ENCODE measurements at places on chromosomes 12 and 14.

DNA sequence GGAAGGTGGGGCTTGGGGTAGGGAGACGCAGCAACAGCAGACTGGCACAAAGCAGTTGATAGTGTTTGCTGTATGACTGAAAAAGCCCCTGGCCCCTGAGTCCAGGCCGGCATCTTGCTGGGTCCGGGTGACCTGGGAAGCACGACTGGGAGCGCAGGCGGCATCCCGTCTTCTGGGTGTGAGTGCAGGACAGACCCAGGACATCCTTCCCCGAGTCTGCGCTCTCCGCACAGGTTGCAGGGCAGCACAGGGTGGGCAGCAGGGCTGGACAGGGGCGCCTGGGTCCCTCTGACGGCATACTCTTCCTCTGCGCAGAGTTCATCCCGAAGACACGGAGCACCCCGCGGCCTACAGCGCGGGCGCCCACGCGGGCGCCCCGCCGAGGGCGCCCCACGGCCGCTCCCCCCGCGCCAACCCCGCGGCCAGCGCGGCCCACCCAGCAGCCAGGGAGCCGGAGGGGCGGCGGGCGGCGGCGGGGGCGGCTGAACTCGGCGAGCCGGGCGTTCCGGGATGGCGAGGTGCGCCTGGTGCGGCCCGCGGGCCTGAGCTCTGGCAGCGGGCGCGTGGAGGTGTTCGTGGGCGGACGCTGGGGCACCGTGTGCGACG lies 9.2 kb upstream of the CYP46A1 start:
- DNase-seq = no peak

GRCh38 chr14:101008631-101009336 lies 105.3 kb upstream of the RTL1 start:
- DNase-seq = no peak

DNA sequence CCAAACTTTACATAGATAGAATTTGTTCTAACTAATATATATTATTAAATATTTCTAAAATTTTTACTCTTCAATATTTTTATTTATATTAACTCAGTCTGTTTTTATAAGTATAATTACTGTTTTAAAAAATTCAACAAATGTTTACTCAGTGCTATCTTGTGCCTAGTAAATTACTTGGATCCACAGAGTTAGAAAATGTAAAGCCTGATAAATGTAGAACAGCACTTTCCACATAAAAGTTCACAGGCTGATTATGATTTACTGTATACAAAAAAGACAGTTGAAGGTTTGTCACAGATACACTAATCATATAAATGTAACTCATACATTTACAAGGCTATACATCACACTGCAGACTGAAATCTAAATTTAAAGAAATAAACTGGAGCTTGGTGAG lies 170.0 kb downstream of the FOXG1 start:
- no peak for DNase-seq

DNA sequence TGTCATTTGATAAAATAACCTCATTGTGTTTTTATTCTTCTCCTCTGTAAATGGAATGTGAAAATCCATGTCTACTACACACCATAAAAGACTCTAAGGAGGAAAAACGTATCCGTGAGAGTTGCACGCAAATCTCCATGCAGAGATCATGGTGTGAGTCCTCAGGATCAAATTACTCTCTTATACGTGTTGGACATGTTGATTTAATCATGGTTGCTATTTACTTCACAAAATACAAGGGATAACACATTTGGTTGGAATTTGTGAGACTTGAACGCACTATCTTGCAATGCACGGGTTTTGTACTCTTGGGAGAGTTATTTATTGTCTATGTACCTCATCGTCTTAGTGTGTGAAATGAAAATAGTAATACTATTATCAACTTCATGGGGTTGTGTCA lies 128.0 kb upstream of the RASSF8 start:
- no peak for DNase-seq

GRCh38 chr12:43669373-43669772 lies 89.2 kb downstream of the PUS7L start:
- DNase-seq = no peak

GRCh38 chr12:6016756-6017155 lies 71.7 kb upstream of the ANO2 start:
- DNase-seq = no peak

DNA sequence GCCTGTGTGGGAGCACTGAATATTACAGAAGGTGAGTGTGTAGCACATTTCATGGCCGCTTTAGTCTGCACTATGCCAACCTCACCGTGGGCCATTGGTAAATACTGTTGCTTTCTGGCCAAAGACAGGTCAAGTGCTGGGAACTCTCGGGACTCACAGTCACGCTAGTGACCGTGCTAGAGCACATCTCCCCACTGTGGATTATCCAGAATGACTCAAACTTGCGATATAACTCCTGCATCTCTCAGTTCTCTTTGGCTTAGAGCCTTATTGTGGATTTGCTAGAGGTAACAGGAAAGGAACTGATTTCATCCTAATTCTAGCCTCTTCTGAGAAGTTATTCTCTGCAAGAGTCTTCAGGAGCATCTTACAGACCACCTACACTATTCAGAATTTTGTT lies 86.5 kb downstream of the DAD1 start:
- no peak for DNase-seq

- DNase-seq = no peak
These were observed 1202.3 kb downstream of the BCL11B start for GRCh38 chr14:98069712-98070171.

- DNase-seq = no peak
These were observed 24.5 kb downstream of the POMT2 start for GRCh38 chr14:77296155-77296554.

DNA sequence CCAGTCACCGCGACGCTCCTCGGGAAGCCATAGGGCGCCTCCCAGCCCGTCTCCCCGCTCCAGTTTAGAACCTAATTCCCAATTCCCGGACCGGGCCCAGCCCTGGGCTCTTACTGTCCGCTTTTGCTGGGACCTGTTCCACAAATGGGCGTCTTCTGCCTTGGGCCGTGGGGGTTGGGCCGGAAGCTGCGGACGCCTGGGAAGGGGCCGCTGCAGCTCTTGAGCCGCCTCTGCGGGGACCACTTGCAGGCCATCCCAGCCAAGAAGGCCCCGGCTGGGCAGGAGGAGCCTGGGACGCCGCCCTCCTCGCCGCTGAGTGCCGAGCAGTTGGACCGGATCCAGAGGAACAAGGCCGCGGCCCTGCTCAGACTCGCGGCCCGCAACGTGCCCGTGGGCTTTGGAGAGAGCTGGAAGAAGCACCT lies 797 bp downstream of the UNG start:
- DNase-seq = no peak

GRCh38 chr12:19440019-19440858 lies 947 bp downstream of the AEBP2 start:
- peak; percentile 69 for DNase-seq

DNA sequence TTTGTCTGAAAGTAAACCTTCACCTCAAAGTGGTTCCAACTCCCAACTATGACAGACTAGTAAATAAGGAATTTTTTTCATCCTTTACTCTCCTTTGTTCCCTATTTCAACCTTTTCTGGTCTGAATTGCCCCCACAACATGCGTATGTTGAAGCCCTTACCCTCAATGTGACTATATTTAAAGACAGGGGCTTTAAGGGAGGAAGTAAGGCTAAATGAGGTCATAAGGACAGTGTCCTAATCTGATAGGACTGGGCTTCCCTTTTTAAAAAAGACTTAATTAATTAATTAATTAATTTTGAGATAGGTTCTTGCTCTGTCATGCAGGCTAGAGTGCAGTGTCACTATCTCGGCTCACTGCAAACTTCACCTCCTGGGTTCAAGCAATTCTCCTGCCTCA lies 86.3 kb downstream of the VCPKMT start:
- DNase-seq = no peak

DNA sequence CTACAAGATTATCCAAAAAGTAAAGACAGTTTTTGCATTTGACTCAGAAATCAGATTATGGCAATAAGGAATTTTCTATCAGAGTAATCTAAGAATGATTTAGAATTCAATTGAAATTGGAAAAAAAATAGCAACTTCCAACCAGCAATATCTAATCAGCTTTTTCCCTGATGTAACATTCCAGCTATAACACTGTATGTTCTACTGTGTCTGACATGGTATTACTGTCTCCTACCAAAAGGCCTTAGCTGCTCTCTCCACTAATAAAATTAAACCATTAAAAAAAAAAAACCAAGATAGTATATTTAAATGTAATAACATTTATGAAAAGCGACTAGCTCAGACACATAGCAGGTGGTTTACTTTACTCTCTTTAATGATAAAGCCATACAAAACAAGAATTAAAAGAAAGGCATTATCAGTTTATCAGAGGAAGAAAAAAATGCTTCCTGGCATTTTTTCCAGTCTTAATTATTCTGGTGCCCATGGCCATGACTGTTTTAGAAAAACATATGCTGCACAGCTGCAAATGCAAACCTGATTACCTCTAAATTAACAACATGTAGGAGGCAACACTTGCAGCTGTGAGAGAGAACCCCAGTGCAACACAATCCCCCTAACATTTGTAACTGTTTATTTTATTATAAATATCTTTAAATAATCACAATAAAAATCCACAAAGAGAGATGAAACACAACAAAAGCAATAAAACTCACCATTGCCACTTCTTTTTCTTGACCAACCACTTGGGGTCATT lies 28.8 kb downstream of the PHLDA1 start:
- DNase-seq = no peak

GRCh38 chr14:23071921-23072539 lies 14.7 kb upstream of the CDH24 start:
- no peak for DNase-seq

DNA sequence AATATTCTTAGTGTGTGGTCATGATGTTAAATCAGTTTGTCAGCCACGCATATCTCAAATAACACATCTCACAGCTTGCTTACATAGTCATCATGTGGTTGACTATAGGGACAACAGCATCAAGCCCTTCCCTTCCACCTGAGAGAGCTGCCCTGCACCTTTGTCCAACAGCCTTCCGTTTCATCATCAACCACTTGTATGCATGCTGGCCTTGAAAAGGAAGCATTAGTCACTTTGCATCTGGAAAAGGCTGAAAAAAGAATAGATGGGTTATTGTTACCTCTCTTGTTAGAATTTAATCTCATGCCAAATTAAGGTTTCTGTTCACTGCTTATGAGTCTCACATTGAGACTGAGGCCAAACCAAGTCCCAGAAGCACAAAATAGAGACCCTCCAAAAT lies 1586.5 kb upstream of the SEL1L start:
- no peak for DNase-seq

- no peak for DNase-seq
These were observed 135.7 kb downstream of the CNTN1 start for GRCh38 chr12:40827683-40828592.

DNA sequence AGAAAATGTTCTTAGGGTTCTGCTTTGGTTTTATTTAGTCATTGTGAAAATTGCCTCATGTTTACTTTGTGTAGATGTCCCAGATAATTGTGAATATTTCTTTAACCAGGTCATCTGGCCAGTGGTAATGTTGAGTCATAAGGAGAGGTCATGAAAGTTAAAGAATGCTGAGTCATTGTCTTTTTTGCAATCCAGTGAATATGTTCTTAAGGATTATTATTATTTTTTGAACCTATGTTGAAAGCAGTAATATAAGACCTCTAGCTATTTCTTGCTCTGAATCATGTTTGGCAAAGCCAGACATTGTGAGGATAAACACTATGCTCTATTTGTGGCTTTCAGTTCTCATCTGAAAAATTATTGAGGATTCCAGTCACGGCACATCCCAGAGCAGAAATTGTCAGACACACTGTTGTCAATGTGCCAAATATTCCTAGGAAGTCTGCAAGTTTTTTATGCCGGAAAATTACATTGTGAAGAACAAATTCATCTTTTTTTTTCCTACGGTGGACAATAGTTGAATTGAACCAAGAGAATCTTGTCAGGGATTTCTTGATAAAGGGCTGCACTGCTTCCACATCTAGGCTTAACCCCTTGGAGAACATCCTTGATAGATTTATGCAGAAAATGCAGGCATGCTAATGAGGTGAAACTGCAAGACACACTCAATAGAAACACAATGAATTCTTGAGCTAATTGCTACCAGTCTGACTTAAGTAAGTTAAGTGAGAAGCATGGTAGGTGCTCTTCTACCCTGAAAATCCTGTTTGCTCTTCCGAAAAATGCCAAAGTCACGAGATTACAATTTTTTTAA lies 369.6 kb downstream of the ATP23 start:
- DNase-seq = no peak

GRCh38 chr14:28596391-28596790 lies 170.2 kb upstream of the FOXG1 start:
- no peak for DNase-seq

DNA sequence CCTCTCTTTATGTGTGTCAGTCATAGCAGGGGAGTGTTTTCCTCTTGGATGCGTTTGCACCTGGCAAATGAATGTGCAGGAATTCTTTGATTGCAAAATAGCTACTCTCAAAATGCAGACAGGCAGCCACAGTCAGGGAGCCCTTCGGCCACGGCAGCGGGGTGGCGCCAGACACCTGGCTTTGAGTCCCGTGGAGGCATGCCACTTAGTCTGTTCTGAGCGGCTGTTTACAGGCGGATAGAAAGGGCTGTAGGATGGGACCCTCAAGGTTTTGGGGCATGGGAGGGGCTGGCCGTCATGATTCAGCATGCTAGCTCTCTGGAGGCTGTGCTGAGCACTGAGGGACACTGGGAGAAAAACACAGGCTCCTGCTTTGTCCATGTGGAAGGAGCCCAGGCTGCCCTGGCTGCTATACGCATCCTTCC lies 117.1 kb downstream of the SLC25A47 start:
- DNase-seq = peak; percentile 9

DNA sequence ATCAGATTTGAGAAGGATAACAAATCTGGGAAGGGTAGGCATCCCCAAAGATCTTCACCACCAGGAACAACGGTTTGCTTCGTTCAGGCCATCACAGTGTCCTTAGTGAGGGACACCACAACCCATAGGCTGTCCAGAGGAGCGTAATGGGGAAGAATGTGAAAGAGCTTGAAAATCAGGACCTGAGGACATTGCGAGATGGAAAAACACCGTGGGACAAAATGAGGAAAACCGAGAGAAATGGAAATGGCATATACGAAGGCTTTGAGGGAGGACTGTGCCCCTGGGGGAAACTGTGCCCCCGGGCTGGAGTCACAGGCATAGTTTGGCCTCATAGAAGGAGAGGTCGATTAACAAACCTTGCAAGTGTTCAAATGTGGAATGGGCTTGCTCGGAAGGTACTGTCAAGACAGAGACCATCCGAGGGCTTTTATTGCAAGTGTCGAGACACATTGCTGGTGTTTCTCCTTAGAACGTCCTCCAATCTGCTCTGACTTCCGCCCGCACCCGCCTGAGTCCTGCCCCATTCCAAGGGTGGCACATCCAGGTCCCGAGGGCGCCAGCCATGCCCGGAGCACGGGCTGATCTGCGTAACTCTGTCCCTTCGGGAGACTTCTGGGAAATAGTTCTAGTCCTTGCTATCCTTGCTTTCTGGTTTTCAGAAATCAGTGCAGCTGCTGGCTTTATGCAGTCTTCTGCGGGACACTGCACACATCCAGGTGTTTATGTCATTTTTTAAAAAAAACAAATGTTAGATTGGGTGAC lies 885 bp upstream of the PALS1 start:
- no peak for DNase-seq

GRCh38 chr14:25628390-25628789 lies 578.4 kb upstream of the STXBP6 start:
- no peak for DNase-seq

GRCh38 chr12:49283541-49284429 lies 11.2 kb upstream of the PRPH start:
- no peak for DNase-seq

- no peak for DNase-seq
These were observed 14.0 kb upstream of the KCNH3 start for GRCh38 chr12:49524660-49525324.

- no peak for DNase-seq
These were observed 85.0 kb downstream of the KICS2 start for GRCh38 chr12:64137117-64137516.

Measured in stimulated activated naive CD8-positive, alpha-beta T cell treated with anti-CD3 and anti-CD28 coated beads, Interleukin-15, amount 100 ng/mL, for 72 hours (primary cell).